Spinal cord (tissue), 10 donors: ENCODE measurements at places on chromosomes 4 and X. TPM values are rescaled to one million over a fixed set of nuclear protein-coding genes. Genes with fewer than 3 reads are reported as not detected.

DNA sequence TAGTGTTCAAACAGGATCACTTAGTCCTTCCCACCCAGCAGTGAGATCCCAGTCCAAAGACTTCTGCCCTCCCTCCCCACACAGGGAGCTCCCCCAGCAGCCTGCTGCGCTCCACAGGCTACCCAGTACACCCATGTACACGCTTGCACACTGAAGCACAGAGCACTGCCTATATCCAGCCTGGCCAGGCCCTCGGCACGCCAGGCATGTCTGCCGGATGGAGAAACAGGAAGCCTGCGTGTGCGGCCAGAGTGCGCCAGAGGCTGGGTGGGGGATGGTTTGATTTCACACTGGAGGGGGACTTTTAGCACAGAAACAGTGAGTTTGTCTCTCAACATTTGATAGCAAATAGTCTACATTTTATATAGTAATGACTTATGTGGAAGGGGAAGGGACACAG, 833.5 kb upstream of the IGFBP7 start:
- no peaks in the 10 kb centered on the region for H3K36me3 ChIP-seq
- no peak overlapping the region for H3K27ac ChIP-seq
- no peak for DNase-seq
- H3K4me3 ChIP-seq = no peak overlapping the region
- no peaks in the 10 kb centered on the region for H3K4me1 ChIP-seq

Gene VSIG1
- total RNA-seq = 0.79 TPM

Gene FAM53A
- total RNA-seq = 1.1 TPM

- DNase-seq = no peak
- no peak overlapping the region for H3K27ac ChIP-seq
Measured at GRCh38 chr4:136925203-136925602, 607.1 kb downstream of the PCDH18 start.

GRCh38 chr4:160026721-160027120, 923.8 kb downstream of the RAPGEF2 start:
- H3K4me3 ChIP-seq = no peak overlapping the region
- no peaks in the 10 kb centered on the region for H3K4me1 ChIP-seq
- no peaks in the 10 kb centered on the region for H3K36me3 ChIP-seq
- no peak overlapping the region for H3K27ac ChIP-seq
- DNase-seq = no peak

DNA sequence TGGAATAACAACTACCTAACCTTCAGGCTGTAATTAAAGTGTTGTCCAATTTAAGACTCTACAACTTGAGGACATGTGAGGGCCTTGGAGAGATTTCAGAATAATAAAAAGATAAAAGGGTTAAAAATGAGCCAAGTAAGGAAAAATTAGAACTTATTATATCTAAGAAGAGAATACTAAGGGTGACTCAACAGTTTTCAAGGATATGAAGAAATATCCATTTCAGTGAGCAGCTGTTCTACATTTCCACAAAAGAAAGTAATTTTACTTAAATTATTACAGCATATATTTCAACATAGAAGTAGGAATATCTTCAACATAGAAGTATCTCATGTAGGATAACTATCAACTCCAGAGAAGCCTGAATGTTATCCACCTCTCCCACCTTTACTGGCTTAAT, 11.3 kb downstream of the SNX12 start:
- H3K27ac ChIP-seq = no peak overlapping the region
- no peak overlapping the region for H3K4me3 ChIP-seq
- H3K27me3 ChIP-seq = no peaks in the 10 kb centered on the region
- H3K36me3 ChIP-seq = peaks cover 18% of the 10 kb centered on the region

GRCh38 chr4:83189631-83190136, 75.2 kb upstream of the PLAC8 start:
- H3K4me1 ChIP-seq = no peaks in the 10 kb centered on the region
- no peaks in the 10 kb centered on the region for H3K27me3 ChIP-seq
- no peak overlapping the region for H3K27ac ChIP-seq
- no peaks in the 10 kb centered on the region for H3K36me3 ChIP-seq

GRCh38 chrX:123771449-123772064, 38.7 kb upstream of the THOC2 start:
- no peak overlapping the region for H3K4me3 ChIP-seq
- DNase-seq = no peak
- no peaks in the 10 kb centered on the region for H3K27me3 ChIP-seq
- H3K27ac ChIP-seq = no peak overlapping the region

- no peaks in the 10 kb centered on the region for H3K36me3 ChIP-seq
- peaks cover 26% of the 10 kb centered on the region for H3K27me3 ChIP-seq
- H3K4me1 ChIP-seq = peaks cover 12% of the 10 kb centered on the region
- no peak overlapping the region for H3K27ac ChIP-seq
- peak overlapping the region; percentile 36 for H3K4me3 ChIP-seq
Measured at GRCh38 chr4:81214144-81214880, 710 bp downstream of the PRKG2 start.

DNA sequence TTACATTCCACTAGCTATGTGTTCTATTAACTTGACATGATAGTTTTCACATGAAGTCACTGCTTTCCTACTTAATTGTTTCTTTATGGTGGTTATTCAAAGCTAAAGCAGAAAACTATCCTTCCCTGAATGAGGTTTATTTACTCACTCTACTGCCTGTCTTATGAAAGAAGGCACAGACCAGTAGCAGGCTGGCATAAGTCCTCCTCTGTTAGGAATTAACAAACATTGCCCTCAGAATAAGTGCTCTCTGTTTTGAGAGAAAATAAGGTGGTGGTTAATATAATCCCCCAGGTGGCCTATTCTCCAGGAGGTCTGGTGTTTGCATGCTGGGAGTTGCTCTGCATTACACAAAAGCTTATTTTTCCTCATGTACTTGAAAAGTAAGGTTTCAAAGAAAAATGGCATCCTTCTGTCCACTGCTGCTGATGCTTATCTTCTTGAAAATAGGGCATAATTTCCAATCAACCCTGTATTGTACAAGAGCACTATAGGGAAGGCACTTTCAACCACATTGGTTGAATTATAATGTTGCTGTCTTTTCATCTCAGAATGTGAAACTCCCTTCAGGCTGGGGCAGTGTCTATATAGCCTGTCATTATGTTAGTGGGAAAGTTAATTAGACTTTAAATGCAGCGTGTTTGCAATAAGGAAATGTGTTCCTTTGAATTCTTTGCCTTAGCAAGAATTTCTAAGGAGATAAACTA, 119.7 kb upstream of the TBC1D9 start:
- no peak for DNase-seq
- no peaks in the 10 kb centered on the region for H3K4me1 ChIP-seq
- H3K4me3 ChIP-seq = no peak overlapping the region
- peak overlapping the region; percentile 12 for H3K27ac ChIP-seq
- H3K27me3 ChIP-seq = no peaks in the 10 kb centered on the region
- H3K36me3 ChIP-seq = no peaks in the 10 kb centered on the region

DNA sequence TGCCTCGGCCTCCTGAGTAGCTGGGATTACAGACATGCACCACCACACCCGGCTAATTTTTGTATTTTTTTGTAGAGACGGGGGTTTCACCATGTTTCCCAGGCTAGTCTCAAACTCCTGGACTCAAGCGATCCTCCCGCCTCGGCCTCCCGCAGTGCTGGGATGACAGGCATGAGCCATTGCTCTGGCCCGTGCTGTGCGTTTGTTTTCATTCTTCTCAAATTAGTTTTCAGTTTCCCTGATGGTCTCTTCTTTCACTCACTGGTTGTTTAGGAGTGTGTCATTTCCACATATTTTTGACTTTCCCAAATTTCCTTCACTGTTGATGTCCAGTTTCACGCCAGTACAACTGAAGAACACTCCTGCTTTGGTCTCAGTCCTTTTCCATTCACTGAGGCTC, 31.8 kb downstream of the SH3TC1 start:
- H3K27me3 ChIP-seq = no peaks in the 10 kb centered on the region
- peaks cover 16% of the 10 kb centered on the region for H3K36me3 ChIP-seq
- DNase-seq = no peak

- H3K36me3 ChIP-seq = no peaks in the 10 kb centered on the region
- DNase-seq = no peak
- H3K27ac ChIP-seq = no peak overlapping the region
Measured at GRCh38 chr4:105650190-105650589, 58.3 kb downstream of the INTS12 start.
